Lower lobe of right lung (tissue), 2 donors: ENCODE measurements at places on chromosomes 1 and 21. TPM values are rescaled to one million over a fixed set of nuclear protein-coding genes. Genes with fewer than 3 reads are reported as not detected.

The LRRC53 gene
- not detected for total RNA-seq

The LCE1B gene
- not detected for total RNA-seq

The KIF21B gene
- total RNA-seq, result 4.7 TPM

The VPS45 gene
- 36.1 TPM for total RNA-seq

The ADCY10 gene
- total RNA-seq, result 0.09 TPM

The GPR25 gene
- 0.62 TPM for total RNA-seq

The ALX3 gene
- not detected for total RNA-seq

The RAB7B gene
- total RNA-seq, result 9.1 TPM

The CD101 gene
- total RNA-seq, result 105 TPM

The TSTD1 gene
- 63.2 TPM for total RNA-seq

The NRIP1 gene
- total RNA-seq, result 60.0 TPM

The TOMM20 gene
- 88.4 TPM for total RNA-seq

The LRRC71 gene
- total RNA-seq, result 5.3 TPM

The CR2 gene
- total RNA-seq, result 0.09 TPM

The CLCNKB gene
- 0.18 TPM for total RNA-seq

The DVL1 gene
- 60.4 TPM for total RNA-seq

The KCNJ9 gene
- total RNA-seq, result not detected

The RHOU gene
- 22.9 TPM for total RNA-seq

The ZNF593OS gene
- total RNA-seq, result not detected

The LCA5L gene
- 3.0 TPM for total RNA-seq

The CD1D gene
- total RNA-seq, result 4.6 TPM

The SKI gene
- total RNA-seq, result 90.0 TPM

The YBEY gene
- total RNA-seq, result 20.4 TPM

The ZBTB8B gene
- total RNA-seq, result 0.03 TPM

The LAMB3 gene
- 47.2 TPM for total RNA-seq

The ATP13A2 gene
- 39.9 TPM for total RNA-seq

The PRDX6 gene
- 187 TPM for total RNA-seq

The SLAMF9 gene
- not detected for total RNA-seq
